Activated T-cell treated with anti-CD3 and anti-CD28 coated beads, Interleukin-2, amount 50 U/mL, for 72 hours (primary cell): ENCODE measurements at places on chromosomes 3 and 15. TPM values are rescaled to one million over a fixed set of nuclear protein-coding genes. Genes with fewer than 3 reads are reported as not detected.

DNA sequence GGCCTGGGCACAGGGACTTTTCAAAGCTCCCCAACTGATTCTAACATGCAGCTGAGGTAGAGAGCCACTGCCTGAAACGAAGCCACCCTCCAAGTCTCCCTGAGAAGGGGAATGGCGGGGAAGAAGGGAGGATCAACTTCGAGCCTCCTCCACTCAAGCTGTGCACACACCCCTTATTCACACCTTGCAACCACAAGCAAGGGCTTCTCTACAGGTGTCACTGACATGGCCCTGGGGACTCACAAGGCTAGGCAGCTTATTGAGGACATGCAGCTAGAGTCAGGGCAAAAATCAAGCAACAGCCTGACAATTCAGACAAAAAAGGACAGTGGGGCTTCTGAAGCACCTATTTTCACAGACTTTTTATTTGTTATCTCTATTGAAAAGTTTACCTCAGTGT, 85.2 kb downstream of the SNRK start:
- DNase-seq: no peak

The CEMIP gene
- 0.09 TPM for total RNA-seq

The ISLR gene
- total RNA-seq: not detected

The HMG20A gene
- 43.1 TPM for total RNA-seq

DNA sequence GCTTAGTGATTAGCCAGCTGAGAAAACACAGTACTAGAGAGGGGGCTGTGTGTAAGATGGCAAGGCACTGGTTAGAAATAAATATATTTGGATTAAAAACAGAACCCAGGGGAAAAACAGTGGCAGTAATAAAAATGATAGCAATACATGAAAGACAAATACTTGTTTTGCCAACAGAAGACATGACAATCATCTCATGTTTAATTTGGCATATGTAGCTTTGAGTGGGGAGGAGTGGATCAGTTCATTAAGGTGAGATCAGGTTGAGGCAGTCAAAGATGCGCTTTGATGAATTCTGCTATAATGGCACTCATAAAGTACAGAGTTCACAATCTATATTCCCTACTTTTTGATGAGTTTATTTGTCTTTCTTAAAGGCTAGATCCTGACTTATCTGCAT, 3.4 kb upstream of the HGD start:
- DNase-seq: no peak

The PLA2G4F gene
- 0.07 TPM for total RNA-seq

DNA sequence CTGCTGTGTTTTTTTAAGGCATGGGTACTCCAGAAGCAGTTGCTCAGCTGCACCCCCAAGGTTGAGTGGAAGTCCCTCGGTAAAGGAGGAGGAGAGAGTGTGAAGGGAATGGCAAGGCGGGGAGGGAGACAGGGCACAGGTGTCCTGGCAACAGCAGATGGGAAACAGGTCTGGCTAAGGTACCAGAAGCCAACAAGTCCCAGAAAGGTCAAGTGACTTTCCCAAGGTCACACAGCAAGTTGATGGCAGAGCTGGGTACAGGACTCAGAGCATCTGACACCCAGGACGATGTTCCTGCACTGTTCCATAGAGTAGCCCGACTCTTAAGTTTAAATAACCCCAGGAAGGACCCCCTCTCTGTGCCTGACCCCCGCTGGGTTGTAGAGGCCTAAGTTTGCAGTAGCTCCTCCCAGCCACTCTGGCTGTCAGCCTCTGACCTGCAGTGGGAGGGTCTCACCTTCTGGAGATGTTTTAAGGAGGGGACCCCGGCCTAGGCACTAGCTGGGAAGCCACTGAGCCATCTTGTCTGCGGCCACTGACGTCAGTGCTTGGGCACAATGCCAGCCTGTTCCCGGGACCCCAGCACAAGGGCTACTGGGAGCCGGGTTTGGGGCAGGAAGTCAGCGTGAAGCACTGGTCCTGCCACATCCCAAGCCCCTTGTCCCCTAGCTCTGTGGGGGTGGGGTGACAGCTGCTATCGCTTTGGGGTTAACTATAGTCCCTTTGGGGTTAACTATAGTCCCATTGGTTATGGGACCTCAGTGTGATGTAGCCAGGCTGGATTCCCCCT, 10.5 kb downstream of the CSK start:
- no peak for DNase-seq

- DNase-seq: no peak
Observed at GRCh38 chr3:11733914-11734313, 90.2 kb upstream of the VGLL4 start.

The ANKUB1 gene
- not detected for total RNA-seq

The ROPN1 gene
- total RNA-seq: not detected

The RYR3 gene
- not detected for total RNA-seq

The MUC20 gene
- 7.8 TPM for total RNA-seq

GRCh38 chr15:57165992-57166391, 210.3 kb upstream of the CGNL1 start:
- DNase-seq: no peak

DNA sequence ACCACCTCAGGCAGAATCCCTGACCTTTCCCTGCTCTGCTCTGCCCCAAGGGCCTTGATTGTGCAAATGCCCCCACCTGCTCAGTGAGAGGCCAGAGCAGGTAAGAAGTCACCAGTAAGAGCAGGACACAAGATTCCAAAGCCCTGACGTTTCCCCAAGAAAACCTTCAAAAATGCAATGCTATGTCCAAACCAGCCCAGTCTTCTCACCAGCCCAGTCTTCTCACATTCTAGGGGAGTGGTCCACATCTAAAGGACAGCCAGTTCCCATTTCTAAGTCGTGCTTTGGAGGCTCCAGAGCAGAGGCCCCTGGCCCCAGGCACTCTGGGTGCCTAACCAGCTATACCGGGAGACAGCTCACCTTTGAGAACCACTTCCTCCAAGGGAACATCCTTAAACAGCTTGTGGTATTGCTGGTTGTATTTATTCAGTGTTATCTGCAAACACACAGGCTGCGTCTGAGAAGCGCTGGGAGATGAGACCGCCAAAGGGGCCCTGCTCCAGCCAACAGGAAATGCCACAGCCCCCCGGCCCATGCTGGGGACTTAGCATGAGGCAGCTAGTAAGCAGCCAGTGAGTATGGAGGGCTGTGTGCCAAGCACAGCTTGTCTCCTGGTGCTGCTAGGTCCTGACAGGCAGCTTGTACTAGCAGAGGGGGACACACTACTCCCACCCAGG, 29.3 kb downstream of the GRAMD2A start:
- DNase-seq: no peak

DNA sequence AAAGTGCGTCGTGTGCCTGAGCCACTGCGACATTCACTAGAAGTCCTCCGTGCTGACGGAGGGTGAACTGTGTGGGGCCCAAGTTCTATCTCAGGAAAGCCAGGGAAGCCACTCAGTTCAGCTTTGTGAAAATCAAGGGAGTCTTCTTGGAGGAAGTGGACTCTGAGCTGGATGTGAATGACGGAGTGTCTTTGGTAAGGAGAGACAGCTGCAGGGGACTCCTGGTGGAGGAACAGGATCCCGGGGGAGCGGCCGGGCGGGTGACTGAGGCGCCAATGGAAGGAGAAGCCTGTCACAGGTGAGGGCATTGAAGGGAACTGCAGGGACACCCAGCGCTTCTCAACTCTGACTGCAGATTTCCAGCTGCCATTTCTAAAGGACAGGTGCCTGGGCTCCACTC, 75.6 kb downstream of the APBA2 start:
- no peak for DNase-seq

DNA sequence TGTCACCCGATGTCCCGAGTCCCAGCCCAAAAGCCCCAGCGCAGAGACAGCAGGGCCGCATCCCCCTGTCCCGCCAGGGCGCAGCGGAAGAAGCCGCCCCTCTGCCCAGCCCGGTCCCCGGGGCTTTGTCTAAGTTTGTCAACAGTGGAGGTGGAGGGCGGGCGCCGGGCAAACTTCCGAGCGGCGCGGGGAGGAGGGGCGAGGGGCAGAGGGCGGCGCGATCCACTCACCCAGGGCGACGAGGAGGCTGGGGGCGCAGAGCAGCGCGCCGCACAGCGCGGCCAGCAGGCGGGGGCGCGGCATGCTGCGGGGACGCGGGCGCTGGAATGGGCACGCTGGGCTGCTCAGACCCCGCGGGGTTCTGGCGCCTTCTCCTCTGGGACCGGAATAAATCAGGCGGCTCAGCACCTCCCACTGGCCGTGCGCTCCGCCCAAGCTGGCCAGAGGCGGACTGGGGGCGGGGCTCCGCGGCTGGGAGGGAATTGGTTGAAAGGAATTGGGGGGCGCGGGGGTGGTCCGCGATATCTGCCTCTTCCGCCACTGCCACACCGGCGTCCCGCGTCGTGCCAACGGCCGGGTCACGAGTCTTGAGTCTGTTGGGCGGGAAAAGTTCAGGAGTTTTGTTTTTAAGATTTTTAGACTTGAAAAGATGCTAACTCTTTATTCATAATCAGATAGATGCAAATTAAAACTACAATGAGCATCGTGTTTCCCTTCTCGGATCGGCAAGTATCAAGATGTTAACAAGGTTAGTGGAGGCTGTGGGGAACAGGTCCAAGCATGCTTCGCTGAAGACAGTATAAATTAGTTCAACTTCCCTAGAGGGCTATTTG, at the start of gene MFGE8:
TSS of gene MFGE8 (minus strand) at position 363 of the 833 bp plus-strand sequence. CDS start at position 303, 60 bp downstream.
- DNase-seq: peak; percentile 79

DNA sequence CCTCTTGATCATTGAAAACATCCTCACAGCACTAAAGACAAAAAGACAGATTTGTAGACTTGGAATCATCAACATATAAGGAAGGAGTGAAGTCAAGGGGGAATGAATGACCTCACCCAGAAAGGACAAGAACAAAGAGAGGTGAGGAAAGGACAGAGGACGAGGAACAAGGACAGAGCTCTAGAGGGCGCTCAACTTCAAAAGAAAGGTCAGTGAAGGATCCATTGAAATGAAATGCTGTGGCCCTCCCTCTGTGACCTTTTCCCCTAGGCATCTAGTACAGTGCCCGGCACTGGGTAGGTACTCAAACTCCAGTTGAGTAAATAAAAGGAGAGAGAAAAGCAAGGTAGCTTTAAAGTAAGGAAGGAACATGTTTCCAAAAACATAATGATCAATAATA, 2.6 kb downstream of the ATP8B4 start:
- DNase-seq: peak; percentile 24

The C3orf20 gene
- total RNA-seq: 0.51 TPM

The PODXL2 gene
- total RNA-seq: 0.14 TPM
